Fibroblast of skin of left biceps (primary cell): ENCODE measurements at places on chromosomes 4 and X.

- DNase-seq, result no peak
Measured at GRCh38 chr4:74258963-74259362, 49.3 kb upstream of the EPGN start.

DNA sequence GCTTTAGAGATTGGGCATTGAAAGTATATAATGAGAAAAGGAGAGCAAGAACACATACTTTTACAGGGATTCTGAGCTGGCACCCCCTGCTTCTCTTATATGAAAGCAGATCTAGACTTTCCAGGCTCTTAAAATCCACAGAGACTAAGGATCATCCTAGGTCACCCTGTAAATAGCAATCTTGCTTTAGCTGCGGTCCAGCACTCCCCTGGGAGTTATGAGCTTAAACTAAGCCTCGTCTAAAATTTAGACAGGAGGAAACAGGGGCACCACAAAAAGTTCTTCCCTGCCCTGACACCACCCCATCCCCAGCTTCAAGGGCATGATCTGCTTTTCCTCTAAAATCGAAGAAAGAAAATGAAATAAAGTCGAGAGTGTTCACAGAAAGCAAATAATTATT is 143.3 kb upstream of the KCNIP4 start:
- DNase-seq, result no peak

- no peak for DNase-seq
Measured at GRCh38 chr4:13484749-13485221, 645 bp upstream of the RAB28 start.

GRCh38 chr4:26206339-26206738 is 114.5 kb upstream of the RBPJ start:
- DNase-seq, result peak; percentile 71

DNA sequence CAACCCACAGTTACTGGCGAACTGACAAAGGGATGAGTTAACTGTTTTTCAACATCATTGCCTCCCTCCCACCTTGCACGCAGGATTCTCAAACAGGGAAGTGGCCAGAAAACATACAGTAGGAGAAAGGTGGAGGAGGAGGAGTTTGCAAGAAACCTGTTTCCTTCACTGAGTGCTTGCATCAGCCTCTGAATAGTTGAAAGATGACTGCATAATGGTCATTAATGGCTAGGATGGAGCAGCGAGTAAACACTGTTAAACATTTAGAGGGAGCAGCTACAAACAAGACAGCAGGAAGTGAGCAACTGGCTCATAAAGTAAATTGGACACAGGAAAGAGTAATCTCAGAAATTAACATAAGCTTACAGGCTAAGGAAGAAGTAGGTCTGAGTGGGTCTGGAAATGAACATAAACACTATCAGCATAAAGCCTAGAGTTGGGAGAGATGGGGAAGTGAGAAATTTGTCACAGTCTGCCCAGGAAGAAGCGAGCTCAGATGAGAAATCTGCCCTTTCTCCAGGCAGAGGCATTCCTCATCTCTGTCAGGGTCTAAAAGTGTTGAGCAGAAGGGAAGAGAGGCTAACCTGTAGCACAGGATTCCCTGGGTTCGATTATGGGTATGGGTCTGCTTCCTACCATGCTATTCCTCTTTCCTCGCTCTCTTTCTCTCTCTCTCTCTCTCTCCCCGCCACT is 38.6 kb downstream of the TRPC5OS start:
- DNase-seq, result no peak

DNA sequence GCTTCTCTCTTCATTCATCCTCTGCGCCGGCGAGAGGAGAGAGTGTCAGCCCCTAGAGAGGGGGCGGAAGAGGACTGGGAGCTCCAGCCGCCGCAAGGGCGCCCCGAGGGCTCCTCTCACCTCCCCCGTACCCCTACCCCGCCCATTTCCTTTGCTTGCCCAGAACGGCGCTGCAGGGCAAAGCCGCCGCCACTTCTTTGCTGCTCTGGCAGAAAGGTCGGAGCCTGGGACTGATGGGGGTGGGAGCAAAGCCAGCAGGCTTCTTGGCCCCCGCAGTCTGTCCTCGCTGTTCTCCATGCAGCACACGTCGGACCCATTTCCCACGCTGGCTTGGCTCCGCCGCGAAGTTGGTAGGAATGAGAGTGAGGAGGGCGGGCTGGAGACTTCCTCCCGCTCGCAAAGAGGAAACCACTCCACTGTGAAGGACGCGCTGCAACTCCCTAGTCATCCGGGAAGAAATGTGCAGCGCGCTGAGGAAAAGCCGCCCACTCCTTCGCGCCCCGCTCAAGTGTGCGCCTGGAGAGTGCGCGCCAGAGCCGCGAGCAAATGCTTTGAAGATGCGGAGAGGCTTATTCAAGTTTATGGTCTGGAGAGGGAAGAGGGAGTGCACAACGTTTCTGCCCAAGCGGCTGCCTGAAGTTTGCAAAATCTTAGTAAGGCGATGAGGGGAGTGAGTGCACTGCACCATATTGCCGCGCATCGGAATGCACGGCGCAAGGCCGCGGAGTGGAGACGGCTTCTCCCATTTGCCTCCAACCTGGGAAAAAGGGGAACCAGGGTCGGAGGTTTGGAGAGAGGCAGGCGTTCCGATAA is 2.8 kb upstream of the PCDH7 start:
- DNase-seq, result no peak

GRCh38 chrX:56765811-56766553 is 36.9 kb downstream of the NBDY start:
- DNase-seq, result no peak

GRCh38 chr4:151035911-151036310 is 20.8 kb upstream of the LRBA start:
- DNase-seq, result no peak

GRCh38 chr4:24601121-24601520 is 16.8 kb upstream of the DHX15 start:
- DNase-seq, result no peak

DNA sequence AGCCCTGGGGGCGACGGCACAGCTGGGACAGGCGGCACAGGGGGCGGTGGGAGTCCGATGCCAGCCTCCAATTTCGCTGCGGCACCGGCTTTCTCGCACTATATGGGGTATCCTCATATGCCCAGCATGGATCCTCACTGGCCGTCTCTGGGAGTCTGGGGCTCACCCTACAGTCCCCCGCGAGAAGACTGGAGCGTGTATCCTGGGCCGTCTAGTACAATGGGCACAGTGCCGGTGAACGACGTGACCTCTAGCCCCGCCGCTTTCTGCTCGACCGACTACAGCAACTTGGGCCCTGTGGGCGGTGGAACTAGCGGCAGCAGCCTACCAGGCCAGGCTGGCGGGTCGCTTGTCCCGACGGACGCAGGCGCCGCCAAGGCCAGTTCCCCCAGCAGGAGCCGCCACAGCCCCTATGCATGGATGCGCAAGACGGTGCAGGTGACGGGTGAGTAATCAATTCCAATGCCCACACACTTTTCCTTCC is 500 bp downstream of the CDX4 start:
- no peak for DNase-seq

DNA sequence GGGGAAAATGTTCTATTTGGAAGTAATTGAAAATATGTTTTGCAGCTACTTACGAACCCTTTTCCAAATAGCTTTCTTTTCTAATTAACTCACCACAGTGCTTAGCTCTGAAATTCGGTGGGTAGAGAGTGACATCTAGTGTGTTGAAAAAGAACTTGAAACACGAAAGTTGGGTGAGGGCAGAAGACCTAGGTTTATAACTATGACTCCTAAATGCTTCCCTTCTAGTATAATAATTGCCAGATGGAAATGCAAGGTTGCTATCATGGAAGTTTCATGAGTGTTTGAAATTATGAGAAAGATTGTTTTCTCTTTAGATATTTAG is 77.3 kb upstream of the NOCT start:
- DNase-seq, result no peak

- no peak for DNase-seq
Measured at GRCh38 chr4:17173300-17173699, 274.9 kb upstream of the LDB2 start.

GRCh38 chrX:8721536-8721935 is 10.4 kb downstream of the ANOS1 start:
- DNase-seq, result no peak

GRCh38 chrX:16953606-16954211 is 7.3 kb downstream of the REPS2 start:
- no peak for DNase-seq

DNA sequence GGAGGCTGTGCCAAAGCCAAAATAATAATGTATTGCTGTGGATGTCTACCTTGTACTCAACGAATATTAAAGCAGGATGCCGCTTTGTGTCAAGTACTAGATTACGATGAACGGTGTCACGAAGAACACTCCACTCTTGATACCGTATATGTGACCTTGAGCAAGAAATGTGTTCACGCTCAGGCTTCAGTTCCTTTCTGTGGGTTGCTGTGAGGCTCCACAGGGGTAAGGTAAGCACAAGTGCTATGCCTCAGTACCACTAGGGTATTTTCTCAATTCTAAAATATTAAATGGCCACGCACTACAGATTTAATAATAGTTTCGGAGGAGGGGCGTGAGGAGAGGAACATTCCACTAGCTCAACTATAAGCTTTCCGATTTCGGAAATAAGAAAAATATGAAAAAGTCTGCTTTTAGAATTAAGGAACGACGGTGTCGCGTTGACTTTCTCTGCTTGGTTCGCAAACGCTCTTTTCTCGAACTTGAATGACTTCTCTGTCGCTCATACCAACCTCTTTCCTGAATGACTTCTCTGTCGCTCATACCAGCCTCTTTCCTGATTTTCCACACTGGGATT is 607 bp upstream of the SCOC start:
- no peak for DNase-seq

- DNase-seq, result no peak
Measured at GRCh38 chrX:11665168-11666111, at the start of gene ARHGAP6. Gene ARHGAP6 (minus strand): TSS chrX:11665920. CDS start chrX:11664828, 1,092 bp downstream.

DNA sequence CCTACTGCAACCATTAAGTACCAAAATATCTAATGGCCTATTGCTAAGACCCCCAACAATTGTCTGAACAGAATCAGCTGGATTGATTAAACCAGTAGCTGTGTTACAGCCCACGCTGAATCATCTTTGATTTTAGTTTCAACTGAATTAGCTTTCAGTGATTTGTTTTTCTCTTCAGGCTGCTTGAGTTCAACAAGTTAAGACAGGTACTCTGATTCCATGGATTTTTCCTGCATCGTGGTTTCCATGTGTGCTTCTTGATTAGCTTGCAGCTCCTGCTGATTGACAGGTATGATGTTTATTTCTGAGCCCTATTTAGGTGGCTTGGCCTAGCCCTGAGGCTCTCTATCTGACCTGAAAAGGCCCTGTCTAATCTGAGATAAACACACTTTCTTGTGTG is 91.3 kb downstream of the GUCY2F start:
- no peak for DNase-seq

DNA sequence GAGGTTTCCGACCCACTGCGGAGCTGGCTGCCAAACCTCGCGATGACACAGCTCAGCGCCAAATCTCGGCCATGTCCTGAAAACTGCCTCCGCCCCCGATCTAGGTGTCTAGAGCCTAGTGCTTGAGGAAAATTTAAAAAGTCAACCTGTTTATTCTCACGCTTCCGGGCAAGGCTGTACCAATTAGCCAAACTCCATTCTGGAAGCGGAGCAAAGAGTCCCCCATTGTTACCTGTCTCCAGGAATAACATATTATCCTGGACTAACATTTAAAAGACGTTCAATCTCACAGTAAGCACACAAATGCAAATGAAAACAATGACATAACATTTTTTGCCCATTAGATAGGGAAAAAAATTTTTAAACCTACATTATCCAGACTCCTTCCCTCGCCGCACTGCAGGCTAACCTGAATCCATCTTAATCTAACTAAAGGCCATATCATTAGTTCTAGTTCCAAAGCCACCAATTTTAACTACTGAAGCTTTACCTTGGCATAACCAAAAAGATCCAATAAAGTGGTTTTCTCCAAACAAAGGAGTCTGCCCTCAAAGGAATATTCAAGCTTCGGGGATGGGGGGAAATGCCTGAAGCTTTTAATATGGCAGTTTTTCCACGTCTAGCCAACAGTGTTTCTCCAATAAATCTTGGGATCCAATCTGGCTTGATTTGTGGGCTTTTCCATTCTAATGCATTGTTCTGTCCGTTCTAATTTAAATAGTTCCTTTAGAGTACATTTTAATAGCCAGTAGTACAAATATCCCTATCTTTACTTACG is 1.9 kb downstream of the HUWE1 start:
- DNase-seq, result no peak

DNA sequence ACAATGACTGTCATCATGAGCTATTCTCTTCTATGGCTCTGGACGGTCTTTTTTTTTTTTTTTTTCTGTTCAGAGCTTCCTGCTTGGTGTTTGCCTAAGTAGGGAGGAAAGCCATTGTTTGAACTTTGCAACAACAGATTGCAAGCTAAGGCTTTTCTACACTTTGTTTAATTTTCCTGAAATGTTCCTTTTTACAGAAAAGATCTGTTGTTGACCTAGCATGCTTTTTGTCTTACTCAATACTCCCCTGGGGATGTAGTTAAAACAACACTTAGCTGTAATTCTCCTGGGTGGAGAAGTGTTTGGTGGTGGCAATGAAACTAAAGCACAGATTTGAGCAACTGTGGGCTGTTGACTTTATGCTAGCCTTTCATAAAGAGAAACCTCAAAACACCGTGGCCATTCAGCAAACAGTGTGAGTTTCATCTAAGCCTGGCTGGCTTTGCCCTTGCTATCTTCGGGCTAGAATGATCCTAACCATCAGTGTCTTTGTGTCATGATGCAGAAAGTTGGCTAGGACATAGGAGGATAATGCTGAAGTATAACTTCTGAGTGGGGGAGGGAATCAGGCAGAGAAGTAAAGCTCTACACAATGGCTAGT is 110.5 kb downstream of the ANXA3 start:
- DNase-seq, result no peak

DNA sequence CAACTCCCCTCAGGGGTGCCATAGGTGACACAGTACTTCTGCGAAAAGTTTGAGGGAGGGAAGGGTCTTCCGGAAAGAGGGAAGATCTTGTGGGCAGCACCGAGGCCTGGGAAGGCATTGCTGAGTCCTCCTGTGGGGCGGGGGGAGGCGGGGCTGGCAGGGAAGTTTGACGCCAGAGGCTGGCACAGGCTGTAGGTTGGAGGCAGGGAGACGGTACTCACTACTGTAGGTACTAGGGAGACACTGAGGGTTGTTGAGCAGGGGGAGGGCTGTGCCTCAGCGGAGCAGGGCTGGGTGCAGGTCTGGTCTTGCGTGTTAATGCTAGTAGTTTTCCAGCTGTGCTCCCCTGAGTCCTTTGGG is 23.3 kb upstream of the PSAPL1 start:
- no peak for DNase-seq

DNA sequence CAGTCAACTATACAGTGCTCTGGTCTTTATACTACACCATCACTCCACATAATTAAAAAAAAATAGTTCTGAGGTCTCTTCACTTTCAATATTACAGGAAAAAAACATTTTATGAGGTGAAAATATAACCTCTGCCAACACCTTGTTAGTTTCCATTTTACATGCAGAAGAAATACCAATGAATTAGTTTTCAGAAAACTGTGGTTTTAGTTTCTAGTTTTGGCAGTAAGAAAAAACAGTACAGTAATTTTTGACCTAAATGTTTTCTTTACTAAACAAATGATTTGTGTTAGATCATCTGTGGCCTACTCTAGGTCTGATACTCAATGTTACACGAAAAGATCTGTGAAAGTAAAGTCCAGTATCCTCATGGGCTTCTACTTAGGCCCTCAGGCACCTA is 10.0 kb downstream of the SULT1E1 start:
- no peak for DNase-seq

GRCh38 chr4:28482580-28483270 is 1622.1 kb downstream of the STIM2 start:
- no peak for DNase-seq

GRCh38 chr4:41408150-41408549 is 129.8 kb upstream of the LIMCH1 start:
- DNase-seq, result no peak

GRCh38 chr4:101345596-101346350 is 1.6 kb downstream of the PPP3CA start:
- no peak for DNase-seq

- no peak for DNase-seq
Measured at GRCh38 chr4:5973033-5973432, 45.2 kb downstream of the C4orf50 start.

- no peak for DNase-seq
Measured at GRCh38 chr4:14023036-14023435, 395.5 kb upstream of the BOD1L1 start.
